ENCODE measurements at places on chromosomes 12 and 14.

GRCh38 chr12:6613015-6613775 is 6.0 kb upstream of the CHD4 start:
- DNase-seq: peak; percentile 59

- DNase-seq: no peak
Measured at GRCh38 chr14:21072031-21072473, 1.9 kb downstream of the ARHGEF40 start.

DNA sequence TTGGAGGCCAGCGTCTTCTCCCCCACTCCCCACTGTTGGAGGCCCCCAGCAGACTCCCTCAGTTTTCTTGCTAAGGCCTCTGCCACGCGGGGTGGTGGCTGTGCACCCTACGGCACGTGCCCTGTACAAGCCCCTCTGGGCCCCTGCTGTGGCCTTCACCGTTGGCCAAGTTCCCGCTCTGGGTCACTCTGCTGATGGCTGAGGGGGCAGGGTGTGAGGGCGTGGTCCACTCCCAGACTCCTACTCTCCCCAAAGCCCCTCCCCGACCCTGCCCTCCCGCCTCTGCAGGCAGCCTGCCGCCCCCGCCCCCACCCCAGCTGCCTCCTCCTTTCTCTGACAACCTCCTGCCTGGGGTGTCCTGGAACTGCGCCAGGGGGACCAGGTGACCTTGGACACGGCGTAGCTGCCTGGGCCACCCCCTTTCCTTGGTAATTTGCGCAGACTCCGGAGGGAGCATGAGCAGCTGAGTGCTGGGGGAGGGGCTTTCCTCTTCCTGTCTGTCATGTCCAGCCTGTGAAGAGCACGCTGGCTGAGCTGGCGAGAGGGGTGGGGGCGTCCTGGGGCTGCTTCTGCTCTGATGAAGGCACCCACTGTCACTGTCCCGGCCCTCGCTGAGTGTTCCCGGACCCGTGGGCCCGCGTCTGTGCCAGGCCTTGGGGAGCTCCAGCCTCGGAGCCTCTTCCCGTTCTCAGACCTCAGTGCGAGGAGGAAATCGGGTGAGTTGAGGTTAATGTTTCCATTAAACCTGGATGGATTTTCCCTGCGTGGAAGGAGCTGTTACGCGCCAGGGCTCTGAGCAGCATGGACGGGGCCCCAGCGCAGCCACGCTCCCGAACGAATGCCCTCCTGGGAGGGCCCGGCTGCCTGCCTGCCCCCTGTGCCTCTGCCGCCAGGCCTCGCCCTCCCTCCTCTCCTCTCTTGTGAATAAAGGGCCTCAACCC is 85.0 kb downstream of the KIF26A start:
- DNase-seq: no peak

DNA sequence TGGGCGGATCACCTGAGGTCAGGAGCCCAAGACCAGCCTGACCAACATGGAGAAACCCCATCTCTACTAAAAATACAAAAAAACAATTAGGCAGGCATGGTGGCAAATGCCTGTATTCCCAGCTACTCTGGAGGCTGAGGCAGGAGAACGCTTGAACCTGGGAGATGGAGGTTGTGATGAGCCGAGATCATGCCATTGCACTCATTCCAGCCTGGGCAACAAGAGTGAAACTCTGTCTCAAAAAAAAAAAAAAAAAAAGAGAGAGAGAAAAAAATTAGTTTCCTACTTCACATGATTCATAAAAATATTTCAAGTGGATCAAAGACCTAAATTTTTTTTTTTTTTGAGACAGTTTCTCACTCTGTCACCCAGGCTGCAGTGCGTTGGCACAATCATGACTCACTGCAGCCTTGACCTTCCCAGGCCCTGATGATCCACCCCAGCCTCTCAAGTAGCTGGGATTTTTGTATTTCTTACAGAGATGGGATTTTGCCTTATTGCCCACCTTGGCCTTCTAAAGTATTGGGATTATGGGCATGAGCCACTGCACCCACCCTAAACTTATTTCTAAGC is 24.9 kb downstream of the FCF1 start:
- DNase-seq: no peak

- DNase-seq: no peak
Measured at GRCh38 chr14:57390806-57391516, 575 bp downstream of the NAA30 start.

- DNase-seq: no peak
Measured at GRCh38 chr14:61106271-61106958, 125.4 kb downstream of the SLC38A6 start.

DNA sequence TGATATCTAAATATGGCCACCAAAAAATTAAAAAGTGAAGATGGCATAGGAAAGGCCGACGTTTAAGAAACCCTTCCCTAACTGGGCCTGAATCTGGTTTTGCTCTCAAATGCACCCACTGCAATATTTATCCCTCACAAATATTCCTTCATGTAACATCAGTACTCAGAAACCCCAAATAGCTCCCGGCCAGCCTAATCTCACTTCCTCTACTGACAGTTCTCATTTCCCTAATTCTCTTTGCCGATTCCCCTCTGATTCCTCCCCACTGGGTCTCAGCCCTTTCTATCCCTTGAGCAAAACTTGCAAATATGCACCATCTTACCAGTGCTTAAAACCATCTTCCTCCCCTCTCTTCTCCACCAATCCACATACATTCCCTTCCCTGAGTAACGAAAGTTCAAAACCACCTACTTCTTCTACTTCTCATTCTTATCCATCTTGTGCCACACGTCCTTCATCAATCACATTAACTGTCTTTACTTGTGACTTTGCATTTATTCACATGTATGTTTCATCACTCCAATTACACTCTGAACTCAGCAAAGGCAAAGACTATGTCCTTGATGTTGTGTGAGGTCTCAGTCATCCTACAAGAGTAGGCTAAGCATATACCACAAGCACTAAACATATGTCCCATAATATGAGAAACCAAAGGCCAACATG is 23.1 kb downstream of the KCNK10 start:
- no peak for DNase-seq

GRCh38 chr14:53501361-53502211 is 348.5 kb upstream of the DDHD1 start:
- no peak for DNase-seq

DNA sequence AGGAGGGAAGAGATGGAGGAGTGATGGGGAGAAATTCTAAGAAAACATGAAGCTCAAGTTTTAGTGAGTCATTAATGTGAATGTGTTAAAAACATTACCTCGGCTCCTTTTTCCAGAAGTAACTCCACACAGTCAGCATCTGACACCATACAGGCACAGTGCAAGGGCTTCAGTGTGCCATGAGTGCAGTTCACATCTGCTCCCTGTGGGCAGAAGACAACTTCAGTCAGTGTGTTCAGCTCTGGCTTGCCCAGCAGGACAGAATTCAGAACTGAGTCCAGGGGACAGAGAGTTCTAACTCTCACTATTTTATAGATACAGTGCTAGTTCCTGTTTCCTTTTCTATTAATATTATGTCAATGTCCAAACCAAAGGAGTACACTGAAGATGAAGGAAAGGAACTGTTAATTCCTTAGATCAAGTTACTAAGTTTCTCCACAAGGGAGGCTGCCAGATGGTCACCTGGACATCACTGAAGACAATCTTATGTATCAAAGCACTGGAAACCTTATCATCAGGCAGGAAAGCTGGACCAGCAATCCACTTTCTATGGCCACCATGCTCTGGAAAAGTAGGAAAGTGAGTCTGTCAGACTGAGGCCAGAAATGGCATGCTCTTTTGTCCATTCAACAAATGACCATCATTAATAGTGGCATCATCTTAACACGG is 6.1 kb downstream of the ASB8 start:
- no peak for DNase-seq

GRCh38 chr12:10113075-10113474 is 14.3 kb upstream of the CLEC1A start:
- DNase-seq: no peak

GRCh38 chr14:88023658-88024187 is 18.8 kb downstream of the GPR65 start:
- DNase-seq: no peak
